Naive thymus-derived CD4-positive, alpha-beta T cell (primary cell): ENCODE measurements at places on chromosomes 2 and 18. TPM values are rescaled to one million over a fixed set of nuclear protein-coding genes. Genes with fewer than 3 reads are reported as not detected.

DNA sequence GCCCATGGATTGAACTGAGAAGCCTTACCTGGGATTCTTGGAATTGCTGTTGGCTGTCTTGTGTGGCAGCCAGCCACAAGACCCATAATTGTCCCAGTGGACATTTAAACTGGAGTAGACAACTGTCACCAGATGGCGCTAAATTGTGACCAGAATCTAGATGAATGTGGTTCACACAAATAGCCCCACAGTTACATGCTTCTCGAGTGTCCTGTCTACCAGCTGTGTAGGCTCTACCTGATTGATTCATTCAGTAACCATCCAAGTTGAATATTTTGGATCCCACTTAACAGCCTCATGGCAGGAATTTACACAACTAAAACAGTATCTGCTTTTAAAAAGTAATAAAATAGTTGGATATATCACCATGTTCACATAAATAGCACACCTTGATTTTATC is 73.2 kb downstream of the MAP4K4 start:
- DNase-seq: no peak
- H3K27me3 ChIP-seq: no peaks in the 10 kb centered on the region
- H3K4me1 ChIP-seq: peaks cover 79% of the 10 kb centered on the region
- H3K27ac ChIP-seq: no peak overlapping the region
- no peak overlapping the region for H3K4me3 ChIP-seq
- no peaks in the 10 kb centered on the region for H3K36me3 ChIP-seq

GRCh38 chr2:49000695-49001094 is 153.6 kb downstream of the FSHR start:
- H3K27me3 ChIP-seq: no peaks in the 10 kb centered on the region
- H3K27ac ChIP-seq: no peak overlapping the region
- no peaks in the 10 kb centered on the region for H3K36me3 ChIP-seq
- no peak for DNase-seq

DNA sequence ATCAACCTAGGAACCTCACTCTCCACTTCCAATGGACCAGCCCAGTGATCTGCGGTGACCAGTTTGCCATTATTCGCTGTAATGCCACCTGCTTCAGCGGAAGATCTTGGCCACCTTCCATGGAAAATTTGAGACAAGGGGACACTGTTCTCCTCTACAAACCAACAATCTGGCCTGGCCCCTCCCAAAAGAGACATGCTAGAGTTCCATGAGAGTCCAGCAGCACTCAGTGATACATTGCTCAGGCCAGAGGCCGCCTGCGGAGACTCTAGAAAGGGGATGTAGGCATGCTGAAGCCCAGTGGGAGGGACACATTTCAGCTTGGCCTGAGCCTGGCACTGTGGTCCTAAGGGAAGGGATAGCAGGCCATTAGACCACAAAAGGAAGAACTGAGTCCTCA is 58.3 kb downstream of the COL6A3 start:
- DNase-seq: no peak
- H3K36me3 ChIP-seq: peaks cover 3% of the 10 kb centered on the region
- H3K27ac ChIP-seq: no peak overlapping the region
- H3K27me3 ChIP-seq: no peaks in the 10 kb centered on the region

DNA sequence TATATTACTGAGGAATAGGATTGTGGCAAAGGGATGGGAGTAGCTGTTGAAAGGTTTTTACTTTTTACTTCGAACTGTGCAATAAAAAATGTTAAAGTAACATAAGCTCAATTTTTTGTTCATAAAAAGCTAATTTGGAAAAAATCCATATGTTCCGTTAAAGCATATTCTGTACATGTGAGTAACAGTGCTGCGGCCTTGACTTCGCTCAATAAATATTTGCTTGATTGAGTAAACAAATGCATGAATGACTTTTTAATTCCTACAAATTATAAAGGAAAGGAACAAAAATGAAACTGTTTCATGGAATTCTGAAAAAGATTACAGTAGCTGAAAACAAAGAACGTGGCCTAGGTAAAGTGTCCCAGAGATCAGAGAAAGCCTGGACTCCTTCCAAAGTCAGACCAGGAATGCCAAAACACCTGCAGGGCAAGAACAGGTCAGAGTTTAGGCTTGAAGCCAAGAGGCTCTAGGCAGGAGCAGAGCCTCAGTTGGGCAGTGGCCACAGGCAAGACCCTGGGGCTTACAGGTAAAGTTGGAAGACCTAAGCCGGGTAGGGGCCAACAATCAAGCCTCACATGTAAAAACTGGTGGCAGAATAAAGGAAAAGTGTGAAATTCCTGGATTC is 44.3 kb upstream of the FIGN start:
- H3K36me3 ChIP-seq: no peaks in the 10 kb centered on the region

GRCh38 chr2:38163006-38163405 is 87.1 kb upstream of the CYP1B1 start:
- H3K36me3 ChIP-seq: no peaks in the 10 kb centered on the region
- H3K27me3 ChIP-seq: no peaks in the 10 kb centered on the region

GRCh38 chr2:19745318-19746136 is 156.3 kb downstream of the TTC32 start:
- no peaks in the 10 kb centered on the region for H3K4me1 ChIP-seq
- H3K27me3 ChIP-seq: no peaks in the 10 kb centered on the region
- no peak overlapping the region for H3K4me3 ChIP-seq
- no peaks in the 10 kb centered on the region for H3K36me3 ChIP-seq
- H3K27ac ChIP-seq: no peak overlapping the region

DNA sequence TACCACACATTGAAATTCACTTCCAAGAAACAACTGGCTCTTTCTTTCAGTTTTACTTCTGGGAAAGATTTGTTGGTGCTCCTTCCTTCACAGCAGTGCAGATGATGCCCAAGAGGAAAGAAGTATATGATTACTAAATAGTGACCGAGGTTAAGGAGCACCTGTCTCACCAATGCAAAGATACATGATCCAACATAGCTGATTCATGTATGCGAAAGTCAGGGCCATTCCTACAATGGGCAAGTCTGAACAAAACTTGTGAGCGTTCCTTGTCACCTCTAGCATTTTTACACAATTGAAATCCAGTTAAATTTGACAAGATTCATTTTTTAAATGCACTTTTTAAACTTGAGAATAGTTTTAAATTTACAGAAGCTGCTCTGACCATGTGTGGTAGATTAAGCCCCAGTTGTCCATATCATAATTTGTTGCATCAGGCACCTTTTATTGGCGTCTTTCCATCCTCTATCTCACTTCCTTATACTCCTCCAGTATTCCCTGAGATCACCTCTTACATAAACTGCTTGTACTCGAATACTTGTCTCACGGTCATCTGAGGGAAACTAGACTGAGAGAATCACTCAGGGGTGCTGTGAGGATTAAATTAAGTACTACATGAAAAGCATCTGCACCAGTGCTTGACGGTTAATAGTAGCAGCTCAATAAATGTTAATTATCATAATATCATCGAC is 438.8 kb upstream of the CDH20 start:
- H3K27me3 ChIP-seq: no peaks in the 10 kb centered on the region
- H3K36me3 ChIP-seq: no peaks in the 10 kb centered on the region
- no peak overlapping the region for H3K27ac ChIP-seq
- H3K4me1 ChIP-seq: no peaks in the 10 kb centered on the region

DNA sequence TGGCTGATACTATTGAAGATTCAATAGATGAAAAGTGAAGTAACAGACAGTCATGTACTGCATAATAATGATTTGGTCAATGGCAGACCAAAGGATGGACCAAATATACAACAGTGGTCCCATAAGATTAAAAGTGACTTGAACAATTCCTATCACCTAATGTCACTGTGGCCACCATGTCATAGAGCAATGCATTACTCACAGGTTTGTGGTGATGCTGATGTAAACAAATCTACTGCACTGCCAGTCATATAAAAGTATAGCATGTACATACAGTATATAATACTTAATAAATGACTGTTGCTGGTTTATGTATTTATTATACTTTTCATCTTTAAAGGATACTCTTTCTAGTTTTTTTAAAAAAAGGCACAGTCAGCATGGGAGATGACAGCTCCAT is 99.9 kb downstream of the USP34 start:
- peaks cover 53% of the 10 kb centered on the region for H3K36me3 ChIP-seq
- no peaks in the 10 kb centered on the region for H3K4me1 ChIP-seq
- no peaks in the 10 kb centered on the region for H3K27me3 ChIP-seq
- H3K4me3 ChIP-seq: no peak overlapping the region
- no peak overlapping the region for H3K27ac ChIP-seq

DNA sequence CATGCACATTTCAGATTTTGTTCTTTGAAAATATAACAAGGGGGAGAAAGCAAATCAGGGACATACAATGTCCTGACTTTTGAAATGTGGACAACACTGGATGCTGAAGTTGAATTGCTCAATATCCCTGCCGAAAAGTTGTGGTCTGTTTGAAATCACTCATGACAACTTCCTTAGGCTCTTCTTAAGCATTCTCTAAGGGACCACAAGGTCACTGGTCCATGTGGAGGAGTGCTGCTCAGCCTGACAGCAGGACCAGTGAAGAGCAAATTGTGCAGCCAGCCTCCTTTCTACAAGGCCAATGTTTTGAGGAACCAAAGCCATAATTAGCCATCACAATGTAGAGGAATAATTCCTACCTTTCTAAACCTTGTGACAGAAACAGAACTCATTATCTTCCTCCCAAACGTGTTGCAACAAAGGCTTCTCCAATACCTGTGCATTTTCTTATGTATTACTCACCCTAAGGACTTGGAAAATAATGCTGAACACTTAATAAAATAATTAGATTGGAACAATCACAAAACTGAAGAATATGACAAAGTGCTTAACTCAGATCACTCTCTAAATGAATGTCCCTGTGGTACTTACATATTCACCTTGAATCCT is 1477.6 kb upstream of the NXPH2 start:
- no peak overlapping the region for H3K27ac ChIP-seq
- H3K4me3 ChIP-seq: no peak overlapping the region
- H3K4me1 ChIP-seq: no peaks in the 10 kb centered on the region
- H3K36me3 ChIP-seq: no peaks in the 10 kb centered on the region
- DNase-seq: no peak

- no peak for DNase-seq
- no peak overlapping the region for H3K4me3 ChIP-seq
- H3K27me3 ChIP-seq: no peaks in the 10 kb centered on the region
- H3K27ac ChIP-seq: no peak overlapping the region
- H3K36me3 ChIP-seq: no peaks in the 10 kb centered on the region
- H3K4me1 ChIP-seq: peaks cover 10% of the 10 kb centered on the region
These were observed 427.0 kb downstream of the LPIN1 start for GRCh38 chr2:12173271-12173942.

GRCh38 chr2:187215532-187216240 is 232.4 kb downstream of the CALCRL start:
- no peaks in the 10 kb centered on the region for H3K27me3 ChIP-seq
- no peak overlapping the region for H3K27ac ChIP-seq
- H3K4me1 ChIP-seq: no peaks in the 10 kb centered on the region
- H3K36me3 ChIP-seq: no peaks in the 10 kb centered on the region

- peaks cover 23% of the 10 kb centered on the region for H3K4me1 ChIP-seq
- H3K27me3 ChIP-seq: no peaks in the 10 kb centered on the region
- H3K27ac ChIP-seq: peak overlapping the region; percentile 38
- H3K36me3 ChIP-seq: no peaks in the 10 kb centered on the region
These were observed 19.1 kb downstream of the TRAK2 start for GRCh38 chr2:201432038-201432620.

DNA sequence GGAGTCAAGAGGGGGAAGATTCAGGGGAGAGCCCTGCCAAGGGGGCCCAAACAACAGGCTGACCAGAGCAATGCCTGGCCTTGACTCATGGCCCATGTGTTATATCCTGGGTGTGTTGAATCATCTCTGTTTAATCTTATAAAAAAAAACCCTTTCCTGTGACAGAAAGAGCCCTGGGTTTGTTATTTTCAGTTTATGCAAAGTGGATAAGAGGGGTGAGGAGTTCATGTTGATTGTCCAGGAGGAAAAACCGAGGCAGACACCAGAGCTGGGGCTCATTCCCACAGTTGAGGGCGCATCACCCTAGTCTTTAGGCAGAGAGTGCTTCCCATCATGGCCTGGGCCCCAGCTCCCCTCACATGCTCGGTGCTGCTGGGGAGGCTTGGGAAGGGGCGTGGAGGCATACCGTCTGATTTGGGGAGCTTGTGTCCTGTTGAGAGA is 30.9 kb upstream of the IL37 start:
- no peaks in the 10 kb centered on the region for H3K36me3 ChIP-seq
- H3K27ac ChIP-seq: no peak overlapping the region
- no peaks in the 10 kb centered on the region for H3K27me3 ChIP-seq

DNA sequence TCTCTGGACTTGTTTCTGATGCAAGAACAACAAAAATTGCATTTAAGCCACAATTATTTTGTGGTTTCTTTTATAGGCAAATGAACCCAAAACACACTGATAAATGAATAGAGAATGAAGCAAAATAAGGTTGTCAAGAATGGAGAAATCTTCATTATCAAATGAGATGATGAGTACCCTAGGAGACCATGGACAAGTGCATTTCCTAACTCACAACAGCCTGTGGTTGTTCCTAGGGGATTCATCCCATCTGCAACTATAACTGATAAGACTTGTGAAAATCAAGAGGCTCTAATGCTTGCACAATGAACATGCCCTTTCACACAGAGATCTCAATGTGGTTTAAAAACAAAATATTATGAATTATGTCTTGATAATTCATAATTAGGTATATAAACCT is 159.9 kb downstream of the PDE1A start:
- no peak overlapping the region for H3K4me3 ChIP-seq
- H3K36me3 ChIP-seq: no peaks in the 10 kb centered on the region
- no peak for DNase-seq

GRCh38 chr2:180690611-180691010 is 289.8 kb upstream of the UBE2E3 start:
- H3K27me3 ChIP-seq: no peaks in the 10 kb centered on the region
- no peak overlapping the region for H3K4me3 ChIP-seq
- H3K27ac ChIP-seq: no peak overlapping the region
- no peak for DNase-seq

- no peaks in the 10 kb centered on the region for H3K27me3 ChIP-seq
- no peak overlapping the region for H3K27ac ChIP-seq
- no peak for DNase-seq
- no peaks in the 10 kb centered on the region for H3K36me3 ChIP-seq
These were observed 67.7 kb upstream of the NEDD4L start for GRCh38 chr18:57976230-57976773.

- DNase-seq: no peak
- no peaks in the 10 kb centered on the region for H3K36me3 ChIP-seq
- no peaks in the 10 kb centered on the region for H3K27me3 ChIP-seq
- H3K4me3 ChIP-seq: no peak overlapping the region
These were observed 223.9 kb downstream of the CDH7 start for GRCh38 chr18:65974758-65975157.

The TIMM21 gene
- polyA plus RNA-seq: 25.8 TPM

The FER1L5 gene
- 0.02 TPM for polyA plus RNA-seq

The PLA2R1 gene
- polyA plus RNA-seq: not detected

The DAPL1 gene
- not detected for polyA plus RNA-seq

The CHRND gene
- polyA plus RNA-seq: 0.13 TPM

The RGPD4 gene
- not detected for polyA plus RNA-seq

The PLGLB1 gene
- 1.4 TPM for polyA plus RNA-seq
